ENCODE measurements at places on chromosomes 1 and 21.
A peak's percentile ranks its signal among the peaks of the same experiment; 100 is the strongest.

DNA sequence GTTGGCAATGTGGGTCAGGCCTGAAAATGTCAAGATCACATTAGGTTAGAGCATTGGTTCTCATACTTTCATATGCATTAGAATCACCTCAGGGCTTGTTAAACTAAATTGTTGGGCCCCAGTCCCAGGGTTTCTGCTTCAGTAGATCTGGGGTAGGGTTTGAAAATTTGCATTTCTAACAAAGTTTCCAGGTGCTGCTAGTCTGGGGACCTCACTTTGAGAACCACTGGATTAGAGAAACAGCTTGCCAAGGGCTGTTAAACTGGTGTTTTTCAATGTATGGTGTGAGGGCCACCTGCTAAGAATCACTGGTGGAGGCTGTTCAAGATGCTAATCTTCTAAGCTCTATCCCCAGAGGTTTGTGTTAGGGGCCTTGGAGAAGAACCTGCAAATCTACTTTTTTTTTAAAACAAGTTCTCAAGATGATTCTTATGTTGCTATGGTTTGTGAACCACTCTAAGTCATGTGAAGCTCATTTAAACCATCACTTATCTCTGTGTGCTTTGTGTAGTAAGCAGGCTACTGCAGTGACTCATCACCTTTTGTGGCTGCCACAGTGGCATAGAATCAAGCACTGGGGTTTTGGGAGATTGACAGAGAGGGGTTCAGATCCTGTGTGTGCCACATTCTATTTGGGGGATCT is 152.2 kb downstream of the S1PR1 start:
- DNase-seq, result no peak

DNA sequence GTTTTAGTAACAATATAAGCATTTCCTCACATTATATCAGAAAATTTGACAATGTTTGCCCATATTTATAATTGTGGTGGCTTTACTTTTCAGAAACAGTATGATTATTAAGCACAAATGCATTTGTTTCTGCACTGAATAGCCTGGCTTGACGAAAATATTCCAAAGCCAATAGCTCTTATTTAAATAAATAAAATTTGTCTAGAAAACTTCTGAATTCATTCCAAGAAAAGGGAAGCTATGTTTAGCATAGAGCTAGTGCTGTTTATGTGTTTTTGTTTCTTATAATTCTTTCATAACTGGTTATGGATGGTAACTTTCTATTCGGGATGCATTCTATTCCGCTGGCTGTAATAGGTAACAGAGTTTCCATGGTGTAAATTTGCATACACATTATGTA is 268.6 kb downstream of the PTBP2 start:
- no peak for DNase-seq

DNA sequence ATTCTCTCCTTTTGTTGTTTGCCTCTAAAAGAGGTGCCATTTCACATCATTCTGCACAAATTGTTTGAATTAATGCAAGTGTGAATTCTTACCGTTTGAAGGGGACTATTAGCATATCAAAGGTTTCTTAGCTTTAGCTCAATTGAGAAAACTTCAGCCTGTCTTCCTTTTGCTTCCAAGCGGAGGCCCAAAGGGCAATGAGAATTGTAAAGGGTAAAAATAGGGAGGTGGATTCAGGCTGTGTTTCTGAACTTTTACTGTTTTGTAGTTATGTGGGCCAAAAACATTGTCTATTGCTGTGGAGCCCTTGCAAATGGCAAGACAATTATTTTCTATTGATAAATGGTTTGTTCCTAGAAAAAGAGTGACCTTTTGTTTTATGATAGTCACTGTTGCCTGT is 3.6 kb downstream of the ADGRL2 start:
- DNase-seq, result no peak

DNA sequence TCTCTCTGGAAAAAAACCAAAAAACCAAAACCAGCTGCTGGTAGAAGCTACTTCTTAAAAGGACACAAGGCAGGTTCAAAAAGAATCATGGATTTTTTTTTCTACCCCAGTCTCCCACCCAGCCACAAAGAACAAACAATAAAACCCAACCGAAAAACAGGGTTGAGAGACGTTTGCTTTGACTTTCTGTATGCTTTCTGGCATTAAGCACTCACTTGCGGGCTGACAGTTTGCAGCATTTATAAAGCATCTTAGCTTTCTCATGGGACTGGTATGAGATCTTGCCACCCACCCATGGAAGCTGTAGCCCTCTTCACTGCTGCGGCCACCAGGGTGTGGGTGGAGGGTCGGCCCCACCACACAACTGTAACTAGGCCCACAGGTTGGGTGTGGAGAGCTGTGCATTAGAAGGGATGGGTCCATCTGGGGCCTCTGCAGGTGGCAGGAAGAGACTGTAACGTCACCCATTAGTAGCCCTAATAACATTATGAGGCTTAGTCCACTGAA is 165.7 kb downstream of the RHOU start:
- DNase-seq, result no peak

DNA sequence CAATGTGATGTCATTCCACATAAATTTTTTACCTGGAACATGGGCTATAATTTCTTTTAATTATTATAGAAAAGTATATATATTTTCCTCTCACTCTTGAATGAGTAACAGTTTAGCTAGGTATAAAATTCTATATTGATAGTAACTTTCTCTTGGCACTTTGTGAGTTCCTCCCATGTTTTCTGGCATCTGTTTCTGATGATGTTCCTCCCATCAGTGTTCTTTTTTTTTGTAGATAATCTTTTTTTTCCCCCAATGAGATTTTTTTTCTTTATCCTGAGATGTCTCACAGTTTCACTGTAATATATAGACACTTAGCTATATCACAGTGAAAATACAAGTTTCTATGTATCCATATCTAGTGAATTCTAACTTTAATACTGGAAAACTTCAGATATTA is 75.2 kb downstream of the IER5 start:
- no peak for DNase-seq

GRCh38 chr1:213369465-213369864 is 318.4 kb downstream of the RPS6KC1 start:
- DNase-seq, result peak; percentile 27

DNA sequence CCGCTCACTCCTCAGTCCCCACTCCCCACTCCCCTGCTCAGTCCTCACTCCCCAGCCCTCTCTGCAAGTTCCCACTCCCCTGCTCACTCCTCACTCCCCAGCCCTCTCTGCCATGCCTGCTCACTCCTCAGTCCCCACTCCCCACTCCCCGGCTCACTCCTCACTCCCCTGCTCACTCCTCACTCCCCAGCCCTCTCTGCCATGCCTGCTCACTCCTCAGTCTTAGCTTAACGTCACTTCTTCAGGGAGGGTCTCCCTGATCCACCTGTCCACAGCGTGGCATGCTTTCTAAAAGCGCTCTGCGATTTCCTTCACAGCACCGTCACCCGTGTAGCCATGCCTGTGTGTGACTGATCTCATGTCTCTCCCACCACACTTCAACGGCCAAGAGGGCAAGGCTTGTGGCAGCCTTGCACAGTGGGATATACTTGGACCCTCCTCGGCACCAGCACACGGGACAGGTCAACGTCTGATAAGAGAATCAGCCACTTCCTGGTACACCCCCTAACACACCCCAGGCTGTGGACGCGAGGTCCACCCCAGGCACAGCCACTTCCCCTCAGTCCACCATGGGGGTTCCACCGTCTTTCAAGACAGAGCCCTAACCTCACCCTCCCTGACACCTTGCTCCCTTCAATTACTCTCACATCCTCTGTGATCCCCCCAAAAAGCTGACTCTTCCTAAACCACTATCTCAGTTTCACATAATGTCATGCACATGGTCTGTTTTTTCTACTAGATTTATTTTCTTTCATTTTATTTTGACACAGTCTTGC is 14.0 kb downstream of the PRDM15 start:
- no peak for DNase-seq

GRCh38 chr1:184020855-184021254 is 16.7 kb downstream of the COLGALT2 start:
- DNase-seq, result no peak

- DNase-seq, result no peak
Measured at GRCh38 chr1:68377098-68377497, 72.7 kb downstream of the RPE65 start.

DNA sequence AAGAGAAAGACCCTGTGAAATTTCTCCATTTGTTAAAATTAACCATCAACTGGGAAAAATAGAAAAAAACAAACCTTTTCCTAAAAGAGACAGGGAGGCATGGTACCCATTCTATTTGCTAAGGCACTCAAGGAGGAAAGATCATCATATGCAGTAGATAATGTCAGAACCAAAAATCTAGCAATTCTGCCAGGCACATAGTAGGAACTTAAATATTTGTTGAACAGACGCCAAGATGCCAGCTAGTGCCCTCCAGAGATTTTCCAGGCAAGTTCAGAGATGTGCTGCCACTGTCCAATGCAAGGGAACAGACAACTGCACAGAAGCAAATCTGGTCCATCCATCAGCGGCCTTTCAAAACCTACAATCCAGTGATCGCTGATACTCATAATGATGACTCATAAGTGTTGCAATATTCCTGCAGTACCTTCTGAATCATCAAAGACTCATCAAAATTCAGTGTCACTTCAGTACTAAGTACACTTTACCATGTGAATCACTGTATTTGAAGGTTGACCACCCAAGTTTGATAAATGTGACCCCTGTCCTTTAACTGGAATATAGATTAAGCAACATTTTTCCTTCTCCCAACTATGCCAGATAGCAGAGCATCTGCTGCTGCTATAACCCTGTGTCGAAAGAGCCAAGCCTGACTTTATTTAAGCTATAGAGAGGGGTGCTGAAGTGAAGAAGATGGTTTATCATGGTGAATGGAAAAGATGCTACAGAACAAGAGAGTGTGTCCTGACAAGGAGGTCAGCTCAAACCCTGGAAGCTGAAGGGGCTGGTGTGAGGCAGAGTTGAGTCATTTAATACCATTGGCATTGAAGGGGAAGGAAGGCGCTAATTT is 99.1 kb downstream of the MT1HL1 start:
- DNase-seq, result no peak

DNA sequence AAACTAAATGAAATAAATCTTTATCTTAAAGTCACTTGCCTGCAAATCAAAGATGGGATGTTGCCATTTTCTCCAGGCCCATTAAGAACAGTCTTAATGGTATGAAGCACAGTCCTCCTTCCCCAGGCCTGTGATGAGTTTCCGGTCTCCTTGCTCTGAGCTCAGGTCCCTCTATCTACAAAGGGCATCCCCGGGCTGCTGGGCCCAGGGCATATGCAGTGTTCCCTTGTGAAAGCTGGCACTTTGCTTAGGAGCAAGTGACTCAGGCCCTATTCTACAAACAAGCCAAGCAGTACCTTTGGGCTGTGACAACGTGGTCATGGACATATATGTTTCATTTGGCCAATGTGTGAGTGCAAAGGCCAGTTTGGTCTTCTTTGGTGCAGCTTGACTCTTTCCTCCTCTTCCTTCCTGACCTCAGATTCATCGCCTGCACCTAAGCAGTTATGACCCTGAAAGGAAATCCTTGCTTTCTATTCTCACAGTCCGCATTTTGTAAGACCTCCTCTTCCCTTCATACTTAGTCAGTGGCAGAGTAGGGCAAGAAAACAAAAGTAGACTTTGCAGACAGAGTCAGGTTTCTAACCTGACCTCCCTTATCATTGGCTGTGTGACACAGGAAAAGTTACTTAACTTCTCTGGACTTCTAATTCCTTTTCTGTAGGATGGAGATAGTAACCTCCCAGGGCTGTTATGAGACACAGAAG is 109.5 kb downstream of the ERG start:
- no peak for DNase-seq

GRCh38 chr1:84598418-84598817 is 24.2 kb upstream of the CTBS start:
- no peak for DNase-seq

DNA sequence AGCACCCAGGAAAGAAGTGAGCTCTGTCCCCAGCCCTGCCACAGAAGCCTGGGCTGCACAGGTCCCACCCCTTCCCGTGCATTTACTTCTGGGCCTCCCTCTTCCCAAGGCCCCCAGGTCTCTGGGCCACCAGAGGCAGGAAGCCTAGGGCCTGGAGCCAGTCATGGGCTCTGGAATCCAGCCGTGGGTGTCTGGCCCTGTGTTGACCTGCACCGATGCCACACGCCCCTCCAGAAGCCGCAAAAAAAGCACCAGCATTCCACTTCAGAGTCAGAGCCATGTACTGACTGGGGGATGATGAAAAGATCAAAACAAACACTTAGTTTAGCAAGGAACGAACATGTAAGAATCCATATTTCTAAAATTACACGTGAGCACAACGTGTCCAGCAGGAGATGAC is 141.7 kb downstream of the NPHP4 start:
- DNase-seq, result no peak

- no peak for DNase-seq
Measured at GRCh38 chr1:60678391-60678790, 404.0 kb upstream of the NFIA start.

GRCh38 chr1:111164151-111164550 is 24.1 kb downstream of the CEPT1 start:
- DNase-seq, result no peak

DNA sequence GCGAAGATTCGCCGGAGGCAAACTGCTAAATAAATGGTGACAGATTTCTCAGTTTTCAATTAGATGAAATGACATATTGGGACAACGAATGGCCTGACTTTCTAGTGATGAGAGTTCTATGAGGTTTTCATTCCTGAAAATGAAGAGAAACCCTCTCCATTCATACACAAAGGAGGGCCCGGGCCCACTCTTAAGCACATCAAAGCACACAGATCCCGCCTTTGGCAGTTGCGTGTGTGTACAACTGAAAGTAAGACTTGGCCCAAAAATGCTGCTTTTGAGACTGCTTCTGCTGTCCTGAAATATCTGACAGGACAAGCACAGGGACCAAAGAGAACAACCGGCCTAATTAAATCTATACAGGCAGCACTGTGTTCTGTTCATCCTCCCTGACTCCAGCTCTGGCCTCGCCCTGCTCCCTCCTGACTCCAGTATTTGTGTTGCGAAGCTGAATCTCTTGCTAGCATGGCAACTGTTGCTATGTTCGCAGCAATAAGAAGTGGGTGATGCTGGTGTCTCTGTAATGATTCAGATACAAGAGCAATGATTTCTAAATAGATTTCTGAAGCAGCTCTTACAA is 7.4 kb downstream of the LRRC53 start:
- DNase-seq, result peak; percentile 23

GRCh38 chr1:24558902-24559791 is 3.3 kb downstream of the NCMAP start:
- peak; percentile 48 for DNase-seq

DNA sequence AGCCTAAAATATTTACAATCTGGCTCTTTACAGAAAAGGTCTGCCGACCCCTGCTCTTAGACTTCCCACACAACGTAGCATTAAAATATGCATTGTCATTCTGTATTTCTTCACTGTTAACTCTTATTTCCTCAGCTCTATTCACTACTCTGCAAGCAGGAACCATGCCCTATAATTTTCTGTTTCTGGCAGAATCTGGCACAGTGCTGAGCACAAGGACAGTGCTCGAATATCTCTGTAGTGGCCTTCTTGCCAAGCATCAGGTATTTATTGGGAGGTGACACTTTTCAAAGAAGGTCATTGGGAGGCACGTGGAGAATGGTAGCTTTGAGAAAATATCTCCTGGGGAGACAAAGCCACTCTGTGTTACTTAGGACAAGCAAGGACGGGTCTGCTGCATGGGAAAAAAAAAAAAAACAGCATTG is 77.9 kb downstream of the PSMG1 start:
- DNase-seq, result no peak
